ENCODE measurements at places on chromosomes 11 and 22. TPM values are rescaled to one million over a fixed set of nuclear protein-coding genes. Genes with fewer than 3 reads are reported as not detected.

Gene PPP6R3
- 115 TPM for total RNA-seq

GRCh38 chr11:69213316-69213715, 57.6 kb downstream of the SMIM38 start:
- no peak for DNase-seq

GRCh38 chr11:95641495-95641894, 148.1 kb downstream of the FAM76B start:
- peak; percentile 17 for DNase-seq

DNA sequence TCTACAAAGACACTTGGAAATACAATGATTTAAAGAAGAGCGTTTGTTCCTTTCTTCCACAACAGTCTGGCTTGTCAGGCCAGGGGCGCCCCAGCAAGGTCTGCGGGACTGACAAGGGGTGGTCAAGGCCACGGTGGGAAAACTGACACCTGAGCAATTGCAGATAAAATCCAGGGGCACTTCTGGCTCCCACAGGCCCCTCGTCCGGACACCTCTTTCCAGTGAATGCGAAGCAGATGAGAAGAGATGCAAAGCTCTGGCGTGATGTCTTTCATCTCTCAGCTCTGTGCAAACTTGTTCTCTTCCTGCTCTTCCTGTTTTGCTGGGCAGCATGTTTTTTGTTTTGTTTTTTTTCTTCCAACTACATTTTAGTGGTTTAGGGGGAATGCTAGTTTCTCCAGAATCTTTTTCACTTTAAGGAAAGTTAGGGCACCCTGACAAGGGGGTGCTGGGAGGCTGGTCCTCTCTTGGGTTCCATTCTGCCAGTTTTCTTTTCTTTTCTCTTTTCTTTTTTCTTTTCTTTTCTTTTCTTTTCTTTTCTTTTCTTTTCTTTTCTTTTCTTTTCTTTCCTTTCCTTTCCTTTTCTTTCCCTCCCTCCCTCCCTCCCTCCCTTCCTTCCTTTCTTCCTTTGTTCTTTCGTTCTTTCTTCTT, 11.1 kb upstream of the CBX6 start:
- DNase-seq, result no peak

DNA sequence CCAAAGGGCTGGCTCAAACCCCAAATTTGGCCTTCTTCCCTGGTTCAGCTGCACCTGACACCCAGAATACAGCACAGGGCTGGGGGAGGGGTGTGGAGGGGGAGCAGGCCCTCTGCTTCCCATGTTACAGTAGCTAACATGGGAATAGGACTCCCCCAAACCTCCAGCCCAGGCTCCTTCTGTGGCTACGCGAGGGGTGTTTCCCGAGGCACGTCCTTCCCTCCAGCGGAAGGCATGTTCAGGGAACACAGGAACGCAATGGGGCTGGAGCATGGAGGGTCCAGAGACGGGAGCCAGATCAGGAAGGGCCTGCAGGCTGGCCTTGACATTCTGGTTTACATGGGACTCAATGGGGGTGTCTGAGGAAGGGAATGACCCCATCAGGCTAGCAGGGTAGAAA, 11.8 kb upstream of the IGLL1 start:
- no peak for DNase-seq

GRCh38 chr11:2758751-2759150, 59.0 kb upstream of the KCNQ1OT1 start:
- no peak for DNase-seq

DNA sequence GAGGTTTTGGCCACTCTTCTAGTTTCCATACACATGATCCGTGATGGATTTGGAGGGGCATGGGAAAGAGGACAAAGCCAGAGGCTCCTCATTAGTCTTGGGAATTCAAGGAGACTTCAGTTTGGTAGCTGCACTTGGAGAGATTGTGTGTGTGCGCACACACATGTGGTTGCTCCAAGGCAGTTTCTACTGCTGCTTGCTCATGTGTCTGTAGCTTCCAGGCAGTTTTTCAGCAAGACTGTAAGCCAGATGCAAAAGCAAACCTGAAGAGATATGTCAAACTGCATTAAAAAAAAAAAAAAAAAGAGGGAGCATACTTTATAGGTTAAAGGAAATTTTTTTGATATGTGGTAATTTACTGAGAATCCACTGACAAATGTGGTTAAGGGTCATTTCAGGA, 95.7 kb downstream of the OSBP2 start:
- DNase-seq, result no peak

- no peak for DNase-seq
These were observed 43.7 kb downstream of the GDPD5 start for GRCh38 chr11:75481922-75482606.

- DNase-seq, result no peak
These were observed 46.8 kb downstream of the SLN start for GRCh38 chr11:107665018-107665417.

GRCh38 chr22:19625331-19626041, 88.8 kb upstream of the SEPTIN5 start:
- no peak for DNase-seq

DNA sequence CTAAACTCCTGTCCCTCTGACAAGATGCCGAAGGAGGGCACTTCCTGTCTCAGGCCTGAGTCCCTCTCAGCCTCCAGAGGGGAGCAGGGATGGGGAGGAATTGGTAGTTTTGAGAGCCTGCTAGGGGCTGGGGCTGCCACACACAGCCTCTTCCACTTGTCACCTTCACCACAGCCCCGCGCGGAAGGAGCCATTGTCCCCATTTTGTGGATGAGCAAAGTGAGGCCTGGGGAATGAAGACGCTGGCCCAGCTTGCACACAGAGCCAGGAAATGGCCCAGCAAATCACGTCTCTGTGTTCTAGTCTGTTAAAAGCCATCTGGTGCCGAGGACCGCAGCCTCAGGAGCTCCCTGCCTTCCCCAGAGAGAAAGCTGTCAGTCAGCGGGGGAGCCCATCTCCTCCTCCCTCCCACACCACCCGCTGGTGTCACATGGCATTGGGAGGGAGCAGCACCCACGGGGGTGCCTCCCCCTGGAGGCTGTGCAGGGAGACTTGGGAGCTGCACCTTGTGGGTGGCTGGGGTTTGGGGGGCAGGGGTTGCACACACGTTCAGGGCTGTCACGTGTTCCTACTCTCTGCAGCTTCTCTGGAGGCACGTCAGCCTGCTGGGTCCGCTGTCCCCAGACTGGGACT, 34.6 kb downstream of the RASD2 start:
- no peak for DNase-seq
